ENCODE measurements at places on chromosomes 16 and 17.

DNA sequence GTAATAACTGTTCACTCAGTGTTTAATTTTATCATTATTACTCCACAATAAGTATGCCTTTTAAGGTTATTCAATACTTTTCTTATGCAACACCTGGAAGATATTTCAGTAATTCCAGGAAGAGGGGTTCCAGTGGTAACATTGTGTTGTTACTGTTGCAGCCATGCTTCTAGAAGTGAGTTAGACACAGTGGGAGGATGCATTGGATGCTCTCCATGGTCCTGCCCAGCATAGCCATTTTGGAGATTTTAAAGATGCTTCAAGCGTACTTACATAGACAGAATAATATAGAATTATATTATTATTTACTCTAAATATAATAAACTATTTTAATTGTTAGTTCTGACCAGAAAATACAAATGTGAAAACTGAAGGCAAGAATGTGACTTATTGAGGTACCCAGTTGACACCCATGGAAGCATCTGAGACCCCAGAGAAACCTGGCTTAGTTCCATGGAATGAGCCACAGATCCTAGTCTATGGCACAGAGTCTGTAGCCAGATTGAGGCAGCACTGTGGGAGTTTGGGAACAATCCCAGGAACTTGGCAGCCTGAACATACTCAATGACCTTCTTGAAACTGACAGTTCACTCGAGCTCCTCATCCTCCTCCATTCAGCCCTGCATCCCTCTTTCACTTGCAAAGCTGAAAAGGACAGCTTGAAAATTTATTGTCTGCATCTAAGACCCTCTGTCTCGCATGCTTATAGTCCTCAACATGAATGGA lies 190.1 kb upstream of the HS3ST4 start:
- no peak for DNase-seq

GRCh38 chr17:63966646-63967264 lies 6.0 kb downstream of the SCN4A start:
- DNase-seq, result no peak

DNA sequence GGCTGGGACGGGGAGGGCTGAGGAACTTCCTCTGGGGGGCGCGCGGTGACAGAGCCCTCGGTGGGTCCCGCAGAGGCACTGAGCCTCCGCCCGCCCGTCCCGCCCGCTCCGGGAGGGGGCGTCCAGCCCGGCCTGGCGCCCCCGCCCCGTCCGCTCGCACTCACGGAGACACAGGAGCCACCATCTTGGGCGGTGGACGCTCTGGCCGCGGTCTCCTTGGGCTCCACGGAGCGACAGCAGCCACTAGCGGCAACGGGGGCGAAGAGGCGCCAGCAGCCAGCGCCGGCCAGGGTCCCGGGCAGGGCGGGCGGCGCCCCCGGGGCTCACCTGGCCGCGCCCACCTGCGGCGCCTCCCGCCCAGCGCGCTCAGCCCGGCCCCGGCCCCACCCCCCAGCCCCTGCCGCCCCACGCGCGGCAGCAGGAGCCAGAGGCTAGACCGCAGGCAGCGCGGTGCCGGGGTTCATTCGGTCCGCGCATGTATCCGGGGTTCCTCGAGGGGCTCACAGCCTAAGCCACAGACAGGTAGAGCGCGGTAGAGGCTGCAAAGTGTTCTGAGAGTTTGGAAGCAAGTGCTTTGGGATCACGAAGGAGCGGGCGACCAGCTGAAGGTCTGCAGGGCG lies at the start of gene C17orf113:
Gene C17orf113 (minus strand): TSS at position 209 of the 620 bp plus-strand sequence. CDS start 7,225 bp downstream, outside the sequence.
- peak; percentile 55 for DNase-seq

- DNase-seq, result peak; percentile 71
Measured at GRCh38 chr16:47905771-47906170, 250.0 kb downstream of the ABCC12 start.

GRCh38 chr16:3020604-3021448 lies 658 bp downstream of the TNFRSF12A start:
- DNase-seq, result peak; percentile 91

- DNase-seq, result no peak
Measured at GRCh38 chr16:53212893-53213223, 158.1 kb downstream of the CHD9 start.

DNA sequence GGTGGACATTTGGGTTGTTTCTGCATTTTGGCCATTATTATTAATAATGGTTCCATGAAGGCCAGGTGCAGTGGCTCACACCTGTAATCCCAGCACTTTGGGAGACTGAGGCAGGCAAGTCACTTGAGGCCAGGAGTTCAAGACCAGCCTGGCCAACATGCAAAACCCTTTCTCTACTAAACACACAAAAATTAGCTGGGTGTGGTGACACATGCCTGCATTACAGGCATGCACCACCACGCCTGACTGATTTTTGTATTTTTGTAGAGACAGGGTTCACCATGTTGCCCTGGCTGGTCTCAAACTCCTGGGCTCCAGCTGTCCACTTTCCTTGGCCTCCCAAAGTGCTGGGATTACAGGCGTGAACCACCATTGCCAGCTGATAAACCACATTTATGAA lies 58.5 kb downstream of the TNFRSF13B start:
- DNase-seq, result no peak

GRCh38 chr16:9122969-9123368 lies 31.5 kb downstream of the HAPSTR1 start:
- no peak for DNase-seq

DNA sequence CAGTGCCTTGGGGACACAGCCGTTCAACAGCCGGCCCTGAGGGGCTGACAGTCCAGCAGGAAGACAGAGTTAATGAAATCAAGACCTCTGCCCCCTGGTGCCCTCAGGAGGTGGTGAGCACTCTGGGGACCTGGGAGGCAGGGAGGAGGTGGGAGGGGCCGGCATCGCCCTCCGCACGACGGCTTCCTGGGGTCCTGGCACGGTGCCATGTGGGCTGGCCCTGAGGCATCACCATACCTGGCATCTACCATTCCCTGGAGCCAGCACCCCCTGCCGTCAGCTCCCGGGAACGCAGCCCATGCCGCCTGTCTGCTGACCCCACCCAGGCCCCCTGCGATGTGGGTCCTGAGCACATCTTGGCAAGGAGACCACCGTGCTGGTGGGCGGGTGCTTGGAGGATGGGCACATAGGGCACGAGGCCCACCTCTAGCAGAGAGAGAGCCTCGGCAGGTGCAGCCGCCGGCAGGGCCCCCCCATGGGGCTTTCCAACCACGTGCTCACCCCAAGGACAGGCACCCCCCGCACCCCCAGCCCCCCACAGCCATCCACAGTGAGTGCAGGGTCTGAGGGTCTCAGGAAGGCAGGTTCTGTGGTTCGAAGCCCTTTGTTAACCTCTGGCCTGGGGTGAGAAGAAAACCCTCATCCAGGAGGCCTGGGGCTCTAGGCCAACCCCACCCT lies 52.5 kb downstream of the ZFPM1 start:
- DNase-seq, result peak; percentile 36

DNA sequence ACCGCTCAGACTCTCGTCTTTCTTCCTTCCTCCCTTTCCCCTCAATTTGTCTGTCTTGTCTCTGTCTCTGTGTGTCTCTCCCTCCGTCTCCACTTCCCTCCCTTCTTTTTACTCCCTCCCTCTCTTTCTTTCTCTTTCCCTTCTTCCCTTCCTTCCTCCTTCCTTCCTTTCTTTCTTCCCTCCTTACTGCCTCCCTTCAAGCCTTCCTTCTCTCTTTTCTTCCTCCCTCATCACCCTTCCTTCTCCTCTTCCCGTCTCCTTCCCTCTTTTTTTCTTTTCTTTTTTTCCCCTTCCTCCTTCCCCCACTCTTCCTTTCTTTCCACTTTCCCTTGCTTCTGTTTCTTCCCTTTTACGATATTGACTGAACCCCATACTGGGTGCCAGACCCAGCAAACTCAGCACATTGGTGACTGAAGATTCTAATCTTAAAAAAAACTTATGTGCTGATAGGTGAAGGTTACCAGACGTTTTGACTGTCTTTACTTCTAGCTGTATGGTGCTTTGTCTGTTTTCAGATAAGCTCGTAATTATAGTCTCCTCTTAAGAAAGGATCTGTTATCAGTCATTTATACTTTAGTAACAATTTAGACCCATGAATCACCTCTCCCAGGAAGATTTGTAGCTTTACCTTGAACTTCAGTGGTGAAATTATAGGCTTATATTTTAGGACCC lies 481 bp upstream of the BRD7 start:
- DNase-seq, result no peak

- DNase-seq, result no peak
Measured at GRCh38 chr17:10314329-10314728, 58.5 kb downstream of the MYH13 start.

GRCh38 chr16:88368994-88369393 lies 13.8 kb upstream of the ZNF469 start:
- DNase-seq, result no peak

DNA sequence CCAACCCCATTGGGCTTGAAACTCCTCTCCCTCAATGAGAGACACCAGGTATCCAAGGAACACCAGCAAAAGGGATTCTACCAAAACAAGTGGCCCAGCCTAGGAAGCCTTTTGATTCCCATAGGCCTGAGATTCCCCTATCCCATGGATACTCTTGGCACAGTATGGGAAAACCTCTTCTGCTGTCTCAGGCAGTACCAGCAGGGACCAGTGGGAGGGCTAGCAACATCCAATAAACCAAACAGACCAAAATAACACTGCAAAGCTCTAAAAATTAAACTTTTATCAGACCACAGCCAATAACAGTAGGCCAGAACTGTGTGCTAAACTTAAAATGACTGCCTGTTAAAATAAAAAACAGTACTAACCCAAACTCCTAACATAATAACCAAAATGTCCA lies 153.9 kb upstream of the CES5A start:
- no peak for DNase-seq

DNA sequence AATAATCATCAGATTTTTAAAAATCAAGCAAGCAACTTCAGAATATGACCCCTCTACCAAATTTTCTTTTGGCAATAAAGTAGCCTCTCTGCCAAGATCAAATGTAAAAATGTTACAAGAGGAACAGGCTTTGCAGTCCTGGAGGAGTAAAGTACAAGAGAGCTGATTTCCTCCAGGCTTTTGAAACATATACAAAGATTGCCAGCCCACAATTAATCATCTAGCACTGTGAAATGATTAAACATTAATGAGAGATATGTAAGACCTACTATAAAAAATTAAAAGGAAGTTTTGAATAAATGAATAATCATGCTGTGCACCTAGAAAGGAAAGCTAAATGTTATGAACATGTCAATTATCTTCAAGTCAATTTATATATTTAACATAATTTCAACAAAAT lies 26.3 kb downstream of the TXNDC11 start:
- no peak for DNase-seq

DNA sequence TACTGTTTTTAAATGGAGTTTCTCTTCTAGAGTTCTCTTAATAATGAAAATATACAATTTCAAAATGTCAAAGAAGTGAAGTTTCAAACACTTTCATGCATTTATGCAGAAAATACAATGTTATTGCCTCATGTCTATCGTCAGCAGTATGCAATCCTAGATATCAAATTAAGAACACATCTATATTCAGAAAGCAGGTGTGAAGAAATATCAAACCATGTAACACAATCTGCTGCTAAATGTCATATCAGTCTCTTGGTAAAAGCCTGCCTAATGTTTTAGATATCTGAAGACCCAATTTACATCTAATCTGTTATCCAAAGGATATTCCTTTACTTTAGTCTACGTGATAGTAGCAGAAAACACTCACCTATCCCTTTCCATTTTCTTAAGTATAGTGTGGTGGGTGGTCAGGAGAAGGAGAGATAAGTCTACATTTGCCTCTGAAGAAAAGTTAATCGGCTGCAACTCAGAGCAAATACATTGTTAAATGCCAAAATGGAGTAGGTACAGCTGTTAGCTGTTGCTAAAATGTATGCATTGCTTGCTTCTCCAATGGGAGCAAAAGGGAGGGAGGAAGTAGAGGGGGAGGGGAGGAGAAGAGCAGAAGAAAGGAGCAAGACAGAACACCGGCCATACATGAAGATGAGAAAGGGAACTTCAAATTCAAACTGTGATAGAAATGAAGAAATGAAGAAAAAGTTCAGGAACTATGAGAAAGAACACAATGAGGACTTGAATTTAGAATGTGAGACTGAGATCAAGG lies 64.9 kb downstream of the ITFG1 start:
- DNase-seq, result no peak

DNA sequence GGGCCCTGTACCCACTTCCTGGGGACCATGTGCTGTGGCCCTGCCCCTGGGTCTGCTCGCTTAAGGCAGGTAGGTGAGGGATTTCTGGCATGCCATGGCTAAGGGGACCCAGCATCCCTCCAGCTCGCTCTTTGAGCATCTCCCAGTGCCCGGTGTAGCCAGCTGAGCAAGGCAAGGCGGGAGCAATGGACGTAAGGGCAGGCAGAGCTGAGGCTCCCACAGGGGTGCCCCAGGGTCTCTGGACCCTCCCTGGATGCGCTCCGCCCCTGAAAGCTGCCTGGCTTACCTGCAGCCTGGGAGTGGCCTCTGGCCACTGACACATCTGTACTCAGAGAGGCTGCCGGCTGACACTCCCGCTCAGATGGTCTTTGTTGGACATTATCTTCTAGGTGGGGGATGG lies 189.9 kb downstream of the IRF8 start:
- no peak for DNase-seq

DNA sequence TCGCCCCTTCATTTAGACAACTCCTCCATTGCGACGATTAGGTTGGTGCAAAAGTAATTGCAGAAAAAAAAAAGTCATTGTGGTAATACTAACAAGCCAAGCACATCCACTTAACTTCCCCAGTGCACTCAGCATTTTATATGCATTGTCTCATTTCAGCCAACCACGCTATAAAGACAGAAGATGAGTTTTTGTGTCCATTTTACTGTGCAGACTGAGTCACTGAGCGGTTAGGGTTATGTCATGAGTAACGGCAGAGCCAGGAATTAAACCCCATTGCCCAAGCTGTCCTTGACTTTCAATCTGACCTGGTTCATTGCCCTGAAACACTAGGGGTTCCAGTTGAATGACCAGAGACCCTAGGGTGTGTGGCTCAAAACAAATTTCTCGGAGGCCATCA lies 218.7 kb downstream of the XYLT1 start:
- no peak for DNase-seq

DNA sequence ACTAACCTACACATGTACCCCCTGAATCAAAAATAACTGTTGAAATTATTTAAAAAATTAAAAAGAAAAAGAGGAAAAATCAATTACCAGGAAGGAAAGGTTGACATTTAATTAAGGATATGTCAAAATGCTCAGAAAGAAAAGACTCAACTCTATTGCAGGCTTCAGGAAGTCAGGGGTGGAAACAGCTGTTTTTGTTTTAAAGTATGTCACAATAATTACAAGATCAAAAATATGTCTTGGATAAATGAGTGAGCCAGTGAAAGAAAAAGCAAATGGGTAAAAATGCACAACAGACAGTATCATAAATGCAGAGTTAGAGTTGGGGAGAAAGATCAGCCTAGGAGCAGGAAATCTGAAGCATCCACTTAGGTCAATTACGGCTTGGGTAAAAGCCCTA lies 146.0 kb downstream of the CDH11 start:
- no peak for DNase-seq

- no peak for DNase-seq
Measured at GRCh38 chr17:73956169-73956568, 247.3 kb upstream of the RPL38 start.

- DNase-seq, result no peak
Measured at GRCh38 chr17:44203731-44204440, 4.2 kb upstream of the ATXN7L3 start.

GRCh38 chr16:83952587-83952939 lies 477 bp upstream of the OSGIN1 start:
- DNase-seq, result peak; percentile 53

- no peak for DNase-seq
Measured at GRCh38 chr16:82643136-82643535, 16.4 kb downstream of the CDH13 start.

GRCh38 chr17:20207262-20207985 lies 198.3 kb downstream of the SPECC1 start:
- DNase-seq, result peak; percentile 51

- DNase-seq, result no peak
Measured at GRCh38 chr17:54944796-54945195, 23.7 kb downstream of the COX11 start.

- DNase-seq, result no peak
Measured at GRCh38 chr17:16870253-16871245, 101.4 kb downstream of the TNFRSF13B start.
